ENCODE measurements at places on chromosomes 11 and 22.

- no peak for DNase-seq
Measured at GRCh38 chr11:120898568-120898967, 125.3 kb upstream of the TBCEL start.

DNA sequence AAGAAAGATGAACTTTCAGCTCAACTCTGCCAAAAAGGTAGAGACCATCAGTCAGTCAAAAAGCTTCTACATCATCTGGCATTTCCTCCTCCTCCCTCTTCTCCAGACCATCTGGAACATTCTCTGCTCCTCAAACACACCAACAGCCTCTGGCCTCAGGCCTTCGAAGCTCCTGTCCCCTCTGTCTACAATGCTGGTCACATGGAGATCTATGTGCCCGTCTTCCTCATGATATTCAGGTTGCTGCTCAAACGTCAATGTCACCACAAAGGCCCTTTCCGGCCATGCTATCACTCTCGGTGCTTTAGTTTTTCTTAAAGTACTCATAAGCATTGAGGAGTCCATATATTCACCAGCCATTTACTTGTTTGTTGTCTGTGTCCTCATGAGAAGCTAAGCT lies 146.2 kb downstream of the SPATA19 start:
- DNase-seq = no peak

- no peak for DNase-seq
Measured at GRCh38 chr11:73126804-73127480, 15.2 kb downstream of the FCHSD2 start.

GRCh38 chr11:18012122-18012905 lies 533 bp downstream of the SERGEF start:
- DNase-seq = peak; percentile 67

DNA sequence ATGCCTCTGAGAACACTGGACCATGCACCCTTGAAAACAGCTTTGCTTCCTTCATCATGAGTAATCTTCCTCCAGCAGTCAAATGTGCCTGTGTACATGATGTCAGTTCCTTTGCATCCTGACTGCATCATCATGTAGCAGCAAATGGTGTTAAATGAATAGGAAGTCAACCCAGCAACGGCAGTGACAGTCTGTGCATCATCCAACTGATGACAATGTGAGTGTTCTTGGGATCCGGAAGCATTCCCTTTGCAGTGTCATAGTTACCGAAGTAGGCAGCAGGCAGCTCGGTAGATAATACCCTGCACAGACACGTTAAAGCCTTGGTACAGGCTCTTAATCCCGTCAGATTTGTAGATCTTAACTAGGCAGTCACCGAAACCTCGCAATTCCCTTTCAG lies 2.5 kb downstream of the WBP2NL start:
- peak; percentile 42 for DNase-seq

GRCh38 chr11:9518835-9519410 lies 54.5 kb upstream of the WEE1 start:
- DNase-seq = no peak

- no peak for DNase-seq
Measured at GRCh38 chr11:92962446-92962845, 7.0 kb upstream of the MTNR1B start.

DNA sequence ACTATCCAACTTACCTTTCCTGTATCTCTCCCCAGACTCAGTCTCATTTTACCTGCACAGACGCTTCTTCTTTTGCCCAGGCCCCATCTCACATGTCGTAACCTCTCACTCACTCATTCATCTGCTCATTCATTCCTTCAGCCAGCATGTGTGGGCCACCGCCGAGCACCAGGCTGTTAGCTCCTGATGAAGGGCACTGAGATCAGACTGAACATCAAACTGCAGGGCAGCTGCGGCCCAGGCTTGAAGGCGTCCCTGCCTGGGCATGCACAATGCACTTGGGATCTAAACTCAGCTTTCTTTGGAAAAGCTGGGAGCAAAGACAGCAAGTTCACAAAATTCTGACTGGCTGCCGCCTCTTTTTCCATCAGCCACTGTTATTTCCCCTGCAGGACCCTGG lies 1456.3 kb downstream of the BRD1 start:
- DNase-seq = no peak

- DNase-seq = no peak
Measured at GRCh38 chr11:32081901-32082300, 9.0 kb upstream of the RCN1 start.

DNA sequence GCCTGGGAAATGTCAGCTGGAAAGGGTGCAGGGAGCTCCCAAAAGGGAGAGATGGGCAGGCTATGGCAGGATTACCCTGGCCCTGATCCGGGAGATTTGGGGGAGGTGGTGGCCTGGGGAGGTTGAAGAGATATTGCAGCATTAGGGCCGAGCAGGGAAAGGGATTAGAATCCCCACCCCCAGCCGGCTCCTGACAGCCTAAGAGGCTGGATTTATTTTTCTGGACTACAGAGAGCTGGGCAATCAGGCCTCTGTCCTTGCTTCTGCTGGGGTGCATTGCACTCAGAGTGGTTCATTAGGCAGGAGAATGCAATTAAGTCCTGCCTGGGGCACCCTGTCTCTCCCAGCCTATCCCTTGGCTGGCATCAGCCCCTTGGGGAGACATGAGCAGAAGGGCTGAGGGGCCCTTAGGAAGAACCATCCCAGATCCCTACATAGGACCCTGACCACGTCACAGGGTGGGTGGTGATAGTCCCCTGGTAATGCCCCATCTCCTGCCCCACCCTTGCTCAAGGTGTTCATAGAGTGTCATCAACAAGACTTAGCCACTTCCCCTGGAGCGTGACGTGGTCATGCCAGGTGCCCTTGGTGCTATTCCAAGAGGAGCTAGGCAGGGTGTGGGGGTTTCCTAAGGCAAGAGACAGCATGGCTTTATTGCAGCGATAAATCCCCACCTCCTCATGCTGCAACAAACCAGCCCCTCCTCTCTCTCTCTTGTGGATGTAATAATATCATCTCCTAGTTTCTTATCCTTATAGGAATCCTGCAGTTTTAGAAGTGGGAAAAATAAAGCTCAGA lies 38.4 kb upstream of the KLHL35 start:
- DNase-seq = no peak

All from SK-N-DZ (cell line).